ENCODE measurements at places on chromosomes 3 and 15. TPM values are rescaled to one million over a fixed set of nuclear protein-coding genes. Genes with fewer than 3 reads are reported as not detected.

COMMD2 gene
- 55.7 TPM for total RNA-seq

FGF12 gene
- 9.8 TPM for total RNA-seq

CCDC9B gene
- total RNA-seq: 1.6 TPM

TRPM1 gene
- not detected for total RNA-seq

CCDC39 gene
- total RNA-seq: not detected

ZBED2 gene
- 2.2 TPM for total RNA-seq

LARP6 gene
- total RNA-seq: 13.9 TPM

TMEM207 gene
- total RNA-seq: not detected

LXN gene
- 17.9 TPM for total RNA-seq

GOLGA6D gene
- total RNA-seq: 0.19 TPM

PCLAF gene
- total RNA-seq: 17.0 TPM

IGSF11 gene
- total RNA-seq: 2.3 TPM

CFAP100 gene
- 4.3 TPM for total RNA-seq

GOLGA6L4 gene
- 5.5 TPM for total RNA-seq

TJP1 gene
- 89.3 TPM for total RNA-seq

ARPP19 gene
- 160 TPM for total RNA-seq

COL7A1 gene
- 32.3 TPM for total RNA-seq

RASA2 gene
- total RNA-seq: 14.3 TPM

GOLGA6B gene
- not detected for total RNA-seq

DOCK3 gene
- 5.9 TPM for total RNA-seq

TNNC1 gene
- total RNA-seq: 16.6 TPM

KNG1 gene
- not detected for total RNA-seq

TMIE gene
- 0.62 TPM for total RNA-seq

MTMR10 gene
- 16.7 TPM for total RNA-seq

PTX3 gene
- total RNA-seq: 1.7 TPM

RBPMS2 gene
- 19.7 TPM for total RNA-seq

RPP14 gene
- total RNA-seq: 22.1 TPM

GRK7 gene
- not detected for total RNA-seq

IGSF10 gene
- 10.8 TPM for total RNA-seq

LYZL4 gene
- total RNA-seq: not detected

FRMD5 gene
- total RNA-seq: 3.8 TPM

FOXB1 gene
- 0.60 TPM for total RNA-seq

NUP210 gene
- 21.6 TPM for total RNA-seq

RBP2 gene
- 25.3 TPM for total RNA-seq

SERINC4 gene
- total RNA-seq: 0.14 TPM

RARB gene
- total RNA-seq: 28.2 TPM

GNAT1 gene
- not detected for total RNA-seq

GP5 gene
- 0.10 TPM for total RNA-seq

ALDH1A3 gene
- total RNA-seq: 13.0 TPM

ISG20 gene
- total RNA-seq: 4.9 TPM

ANKRD34C gene
- total RNA-seq: not detected

OR5K2 gene
- total RNA-seq: not detected

ISLR2 gene
- total RNA-seq: 0.59 TPM

ESYT3 gene
- total RNA-seq: 2.0 TPM

SCN11A gene
- 1.4 TPM for total RNA-seq

P3H2 gene
- 23.5 TPM for total RNA-seq

ERICH6 gene
- not detected for total RNA-seq

EPHB1 gene
- 9.1 TPM for total RNA-seq

IMPG2 gene
- total RNA-seq: 0.53 TPM

ECE2 gene
- total RNA-seq: not detected

ACTRT3 gene
- 1.8 TPM for total RNA-seq

SAMD7 gene
- total RNA-seq: not detected

CCDC51 gene
- 15.0 TPM for total RNA-seq

HTR3E gene
- total RNA-seq: not detected

MOBP gene
- not detected for total RNA-seq

CX3CR1 gene
- 0.21 TPM for total RNA-seq
